Cerebellum (tissue), 4 donors: ENCODE measurements at places on chromosomes 3 and 15. TPM values are rescaled to one million over a fixed set of nuclear protein-coding genes. Genes with fewer than 3 reads are reported as not detected.

DNA sequence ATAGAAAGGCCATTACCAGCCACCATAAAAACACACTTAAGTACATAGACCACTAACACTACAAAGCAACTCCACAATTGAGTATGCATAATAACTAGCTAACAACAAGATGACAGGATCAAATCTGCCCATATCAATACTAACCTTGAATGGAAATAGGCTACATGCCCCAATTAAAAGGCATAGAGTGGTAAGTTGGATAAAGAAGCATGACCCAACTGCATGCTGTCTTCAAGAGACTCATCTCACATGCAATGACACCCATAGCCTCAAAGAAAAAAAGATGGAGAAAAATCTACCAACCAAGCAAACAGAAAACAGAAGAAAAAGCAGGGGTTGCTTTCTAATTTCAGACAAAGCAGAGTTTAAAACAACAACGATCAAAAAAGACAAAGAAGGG, 218.7 kb downstream of the ISL2 start:
- no peak for DNase-seq

DNA sequence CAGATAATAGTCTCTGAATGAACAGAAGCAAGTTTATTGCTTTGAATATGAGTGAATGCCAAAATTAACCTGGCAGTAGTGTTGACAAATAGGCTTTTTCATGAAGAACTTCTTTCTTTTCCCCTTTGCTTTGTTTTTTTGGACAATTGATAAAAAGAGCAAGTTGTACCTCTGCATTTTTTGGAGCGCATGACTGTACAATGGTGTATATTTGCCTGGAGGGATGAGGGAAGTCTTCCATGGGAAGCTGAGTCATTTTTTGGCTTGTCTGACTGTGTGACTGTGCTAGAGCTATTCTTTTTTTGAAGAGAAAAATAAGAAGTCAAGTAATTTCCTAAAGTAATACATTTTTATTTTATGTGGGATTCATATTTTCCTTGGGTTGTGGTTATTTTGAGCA, 186.9 kb downstream of the KLHL25 start:
- no peak for DNase-seq

DNA sequence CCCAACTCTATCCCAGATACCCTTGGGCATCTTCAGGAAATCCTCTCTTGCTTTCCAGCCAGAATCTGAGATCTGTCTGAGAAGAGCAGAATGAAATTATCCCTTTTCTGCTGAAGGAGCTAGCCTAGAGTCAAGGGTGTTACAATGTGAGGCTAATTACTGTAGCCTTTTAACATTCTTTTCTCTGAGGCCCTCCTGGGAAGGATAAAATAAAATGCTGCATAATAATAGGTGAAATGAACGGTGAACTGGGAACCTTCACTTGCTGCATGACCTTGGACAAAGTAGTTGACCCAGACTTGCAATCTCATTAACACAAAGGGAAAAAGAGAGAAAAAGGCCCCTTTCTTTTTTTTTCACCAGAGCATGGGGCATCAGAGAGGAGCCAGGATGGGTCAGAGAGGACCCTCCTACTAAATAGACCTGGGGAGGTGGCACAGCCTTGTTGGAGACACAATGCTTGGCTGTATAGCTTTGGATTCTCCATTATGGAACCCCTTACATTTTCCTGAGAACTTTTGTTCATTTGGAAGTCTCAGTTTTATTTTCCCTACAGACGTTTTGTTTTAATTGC, 137.0 kb upstream of the LIPC start:
- DNase-seq = no peak

Gene CERS3
- total RNA-seq = 0.73 TPM

Gene THRB
- total RNA-seq = 7.7 TPM

GRCh38 chr3:15350141-15350540, 17.8 kb upstream of the SH3BP5 start:
- DNase-seq = no peak
